ENCODE measurements at places on chromosomes 2 and 18.
A peak's percentile ranks its signal among the peaks of the same experiment; 100 is the strongest.

DNA sequence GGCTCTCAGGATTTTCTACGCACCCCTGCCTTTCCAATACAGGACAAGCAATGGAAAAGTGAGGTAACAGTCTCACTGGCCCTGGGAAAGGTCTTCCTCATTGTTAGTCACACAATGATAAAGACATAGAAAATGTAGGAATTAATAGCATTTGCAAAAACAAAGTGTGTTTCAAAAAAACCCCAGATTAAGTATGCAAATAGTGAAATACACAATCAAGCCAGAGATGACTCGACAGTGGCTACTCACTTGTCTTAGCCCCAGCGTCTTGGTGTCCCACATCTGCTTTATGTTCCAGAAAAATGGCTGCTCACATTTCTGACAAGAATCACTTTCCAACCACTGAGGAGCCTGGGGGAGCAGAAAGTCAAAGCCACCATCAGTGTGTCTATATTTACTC is 47.0 kb upstream of the AP1S3 start:
- DNase-seq, result peak; percentile 73

DNA sequence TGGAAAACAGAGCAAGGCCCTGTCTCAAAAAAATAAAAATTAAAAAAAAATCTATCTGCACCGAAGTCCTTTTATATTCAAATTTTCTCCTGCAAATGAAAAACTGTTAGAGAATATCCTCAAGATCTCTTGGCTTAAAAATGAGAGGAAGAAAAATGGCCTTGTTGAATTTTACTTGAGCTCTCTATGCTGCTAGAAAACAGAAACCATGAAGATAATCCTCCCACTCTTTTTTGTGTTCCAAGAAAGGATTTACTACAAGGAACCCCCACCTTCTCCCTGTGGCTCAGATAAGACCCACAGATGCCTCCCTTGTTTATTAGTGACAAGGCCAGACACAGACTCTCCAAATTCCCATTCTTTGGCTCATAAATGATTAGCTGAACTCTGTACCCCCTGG is 71.0 kb downstream of the SGPP2 start:
- no peak for DNase-seq

DNA sequence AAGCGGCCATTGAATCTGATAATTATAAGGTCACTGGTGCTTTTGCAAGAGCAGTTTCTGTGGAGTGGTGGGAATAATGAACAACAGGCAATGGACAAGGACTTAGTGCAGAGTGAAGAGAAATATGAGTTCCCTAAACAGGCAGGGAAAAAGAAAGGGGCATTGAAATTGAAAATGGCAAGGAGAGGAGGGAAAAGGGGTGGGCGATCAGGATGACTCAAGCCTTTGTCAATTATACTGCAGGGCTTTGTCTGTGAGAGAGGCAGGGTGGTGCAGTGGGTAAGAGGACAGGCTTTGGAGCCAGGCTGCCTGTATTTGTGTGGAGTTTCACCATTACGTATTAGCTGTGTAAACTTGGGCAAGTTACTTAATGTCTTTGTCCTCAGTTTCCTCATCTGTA is 29.5 kb upstream of the PAIP2B start:
- no peak for DNase-seq

DNA sequence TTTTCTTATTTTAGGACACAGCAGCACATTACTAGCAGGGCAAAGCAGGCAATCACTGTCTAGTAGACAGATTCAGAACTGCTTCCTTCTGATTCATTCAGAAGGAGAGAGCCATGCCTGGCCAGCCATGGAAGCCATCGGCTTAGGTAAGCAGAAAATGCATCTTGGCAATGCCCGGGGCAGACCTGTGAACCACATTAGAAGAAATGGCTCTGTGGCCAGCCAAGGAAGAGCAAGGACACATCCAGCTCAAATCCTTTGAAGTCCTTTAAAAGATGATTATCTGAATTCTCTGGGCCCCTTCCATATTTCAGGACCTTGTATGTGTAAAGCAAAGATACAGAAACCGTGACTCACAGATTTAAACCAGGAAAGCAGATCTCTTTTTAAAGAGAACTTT is 227.4 kb downstream of the PID1 start:
- DNase-seq, result no peak

GRCh38 chr2:208489687-208490086 is 83.1 kb downstream of the PTH2R start:
- no peak for DNase-seq

DNA sequence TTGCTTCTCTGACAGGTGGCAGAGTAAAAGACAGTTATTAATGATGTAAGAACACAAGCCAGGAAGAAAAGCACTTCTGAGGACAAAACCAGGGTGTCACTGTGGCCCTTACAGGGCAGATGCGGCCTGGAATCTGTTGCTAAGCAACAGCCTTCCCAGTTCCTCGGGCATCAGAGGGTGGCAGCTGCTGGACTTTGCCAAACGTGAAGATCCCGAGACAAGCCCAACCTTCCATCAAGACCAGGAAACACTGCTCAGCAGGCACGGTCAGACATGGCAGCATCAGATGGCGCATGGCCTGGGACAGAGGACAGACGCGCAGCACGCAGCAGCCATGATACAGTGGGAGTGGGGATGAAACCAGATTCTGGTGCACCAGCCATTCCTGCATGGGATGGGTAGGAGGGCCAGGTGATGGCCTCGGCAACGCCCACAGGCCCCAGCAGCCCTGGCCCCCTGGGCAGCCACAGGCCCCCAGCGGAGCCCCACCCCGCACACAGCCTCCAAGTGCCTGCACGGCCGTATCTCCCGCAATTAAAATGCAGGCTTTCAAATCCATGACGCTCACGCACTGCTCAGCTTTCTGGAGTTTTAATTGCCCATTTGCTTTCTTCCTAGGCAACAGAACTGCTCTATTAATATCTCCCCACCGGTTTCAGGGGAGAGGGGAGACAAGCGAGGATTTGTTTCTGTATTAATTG is 89.0 kb downstream of the EIPR1 start:
- DNase-seq, result no peak

- no peak for DNase-seq
Measured at GRCh38 chr2:64374686-64375085, 79.3 kb upstream of the LGALSL start.

GRCh38 chr18:6722690-6723089 is 6.8 kb upstream of the ARHGAP28 start:
- no peak for DNase-seq

- DNase-seq, result no peak
Measured at GRCh38 chr18:26460449-26461091, 87.8 kb downstream of the KCTD1 start.

DNA sequence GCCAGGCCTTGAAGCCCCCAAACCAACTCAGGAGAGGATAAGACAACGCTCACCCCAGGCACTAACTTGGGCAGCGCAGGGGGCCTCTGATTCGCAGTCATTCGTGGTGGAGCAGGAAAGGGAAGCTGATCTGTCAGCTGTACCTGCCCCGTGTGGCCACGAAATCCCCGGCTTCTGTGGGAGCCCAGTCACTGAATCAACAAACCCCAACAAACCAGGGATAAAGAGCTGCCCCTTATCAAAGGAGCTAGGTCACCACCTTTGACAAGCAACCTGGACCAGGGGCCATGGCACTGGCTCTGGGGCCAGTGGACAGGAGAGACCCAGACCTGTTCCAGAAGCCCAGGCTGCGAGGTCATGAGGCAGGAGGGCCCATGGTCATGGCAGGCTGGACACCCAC is 14.5 kb downstream of the SDC1 start:
- no peak for DNase-seq

DNA sequence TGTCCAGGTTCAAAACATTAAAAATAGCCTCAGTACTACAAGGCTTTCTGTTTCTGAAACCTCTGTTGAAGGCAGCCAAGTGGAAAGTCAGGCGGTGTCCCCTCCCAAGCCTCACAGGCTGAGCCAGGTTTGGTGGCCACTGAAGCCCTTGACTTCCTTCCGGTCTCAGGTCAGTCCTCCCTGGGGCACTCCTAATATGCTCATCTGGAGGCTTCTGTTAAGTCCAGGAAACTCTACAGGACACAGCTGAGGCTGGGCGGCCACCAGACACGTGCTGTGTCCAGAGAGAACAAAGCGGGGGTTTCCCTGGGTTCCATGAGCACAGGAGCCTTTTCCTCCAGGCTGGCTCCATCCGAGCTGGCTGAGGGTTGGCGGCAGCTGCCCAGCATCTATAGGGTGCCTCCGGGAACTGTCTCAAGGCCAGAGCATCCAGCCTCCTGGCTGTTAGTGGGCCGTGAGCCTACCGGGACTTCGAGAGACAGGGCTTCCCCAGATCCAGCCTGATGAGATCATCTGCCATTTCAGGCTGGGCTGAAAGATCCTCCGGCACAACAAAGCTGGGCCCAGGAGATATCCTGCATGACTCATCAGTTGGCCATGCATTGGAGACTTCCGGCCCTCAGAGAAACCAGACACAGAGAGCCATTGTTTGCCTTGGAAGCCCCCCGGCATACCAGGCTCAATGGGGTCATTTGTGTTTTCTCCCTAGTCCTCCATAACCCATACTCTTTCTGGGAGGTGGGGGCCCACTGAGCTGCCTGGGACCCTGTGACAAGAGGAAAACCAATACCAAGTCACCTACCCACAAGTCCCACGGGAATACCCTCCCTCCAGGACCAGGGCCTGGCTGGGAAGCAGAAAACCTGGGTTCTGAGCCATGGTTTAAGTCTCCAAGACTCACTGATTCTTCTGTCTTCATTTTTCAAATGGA is 71.7 kb downstream of the HS1BP3 start:
- DNase-seq, result peak; percentile 99

DNA sequence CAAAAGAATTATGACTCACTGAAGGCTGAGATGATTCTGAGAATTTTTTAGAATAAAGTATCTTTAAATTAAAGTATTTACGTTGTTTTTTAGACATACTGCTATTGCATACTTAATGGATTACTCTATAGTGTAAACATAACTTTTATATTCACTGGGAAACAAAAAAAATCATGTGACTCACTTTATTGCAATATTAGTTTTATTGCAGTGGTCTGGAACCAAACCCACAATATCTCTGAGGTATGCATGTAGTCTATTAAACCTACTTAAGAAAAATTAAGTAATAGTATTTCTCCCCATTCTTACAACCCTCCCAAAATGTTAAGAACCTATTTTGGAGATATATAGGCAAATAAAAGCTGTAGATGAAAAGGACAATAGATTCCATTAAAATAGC is 142.9 kb upstream of the ZNF521 start:
- DNase-seq, result peak; percentile 22

- no peak for DNase-seq
Measured at GRCh38 chr18:42051411-42051810, 96.4 kb downstream of the PIK3C3 start.

DNA sequence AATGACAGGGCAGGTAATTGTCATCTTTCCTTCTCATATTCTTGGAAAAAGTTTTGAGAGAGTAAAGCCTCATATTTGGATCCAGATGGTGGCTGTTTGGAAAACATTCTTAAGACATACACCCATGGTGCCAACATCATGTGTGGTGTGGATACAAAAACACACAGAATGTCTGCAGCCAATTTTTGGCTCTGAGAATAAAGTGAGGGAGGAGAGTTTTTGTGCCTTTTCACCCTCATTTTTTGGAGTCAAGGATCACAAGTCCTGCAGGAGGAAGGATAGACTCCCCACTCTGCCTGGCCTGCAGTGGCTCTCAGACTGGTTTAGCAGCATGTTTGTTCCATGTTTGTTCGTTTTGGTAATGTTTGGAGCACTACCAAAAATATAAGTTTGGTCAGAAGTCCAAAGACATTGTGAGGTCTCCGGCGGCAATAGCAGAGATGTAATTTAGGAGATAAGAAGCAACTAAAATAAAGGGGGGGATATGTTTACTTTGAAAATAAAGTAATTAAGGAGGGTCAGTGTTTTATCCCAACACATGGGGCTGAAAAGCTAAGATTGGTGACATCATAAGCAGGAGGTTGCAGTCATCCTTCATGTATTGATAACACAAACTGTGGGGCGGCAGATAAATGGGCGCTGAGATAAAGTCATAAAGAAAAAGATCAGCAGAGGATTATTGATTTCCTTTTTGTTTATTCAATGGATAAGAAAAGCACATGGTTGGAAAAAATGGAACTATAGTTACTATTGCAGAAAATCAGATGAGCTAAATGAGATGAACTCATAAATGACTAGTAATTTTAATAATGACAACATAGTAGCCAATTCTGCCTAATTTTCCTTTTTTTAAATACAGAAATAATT is 655 bp downstream of the NOSTRIN start:
- DNase-seq, result no peak

- DNase-seq, result no peak
Measured at GRCh38 chr2:152283392-152283791, 51.6 kb upstream of the FMNL2 start.

- DNase-seq, result no peak
Measured at GRCh38 chr2:49351560-49351959, 197.2 kb upstream of the FSHR start.

- no peak for DNase-seq
Measured at GRCh38 chr18:74110149-74110548, 37.5 kb downstream of the FBXO15 start.

- peak; percentile 58 for DNase-seq
Measured at GRCh38 chr2:29314816-29315571, 199.8 kb downstream of the CLIP4 start.

- DNase-seq, result no peak
Measured at GRCh38 chr2:217900010-217900779, 102.6 kb downstream of the TNS1 start.

GRCh38 chr2:194060269-194060668 is 1596.8 kb upstream of the SLC39A10 start:
- no peak for DNase-seq

GRCh38 chr18:58806826-58807714 is 57.6 kb upstream of the ZNF532 start:
- DNase-seq, result no peak

DNA sequence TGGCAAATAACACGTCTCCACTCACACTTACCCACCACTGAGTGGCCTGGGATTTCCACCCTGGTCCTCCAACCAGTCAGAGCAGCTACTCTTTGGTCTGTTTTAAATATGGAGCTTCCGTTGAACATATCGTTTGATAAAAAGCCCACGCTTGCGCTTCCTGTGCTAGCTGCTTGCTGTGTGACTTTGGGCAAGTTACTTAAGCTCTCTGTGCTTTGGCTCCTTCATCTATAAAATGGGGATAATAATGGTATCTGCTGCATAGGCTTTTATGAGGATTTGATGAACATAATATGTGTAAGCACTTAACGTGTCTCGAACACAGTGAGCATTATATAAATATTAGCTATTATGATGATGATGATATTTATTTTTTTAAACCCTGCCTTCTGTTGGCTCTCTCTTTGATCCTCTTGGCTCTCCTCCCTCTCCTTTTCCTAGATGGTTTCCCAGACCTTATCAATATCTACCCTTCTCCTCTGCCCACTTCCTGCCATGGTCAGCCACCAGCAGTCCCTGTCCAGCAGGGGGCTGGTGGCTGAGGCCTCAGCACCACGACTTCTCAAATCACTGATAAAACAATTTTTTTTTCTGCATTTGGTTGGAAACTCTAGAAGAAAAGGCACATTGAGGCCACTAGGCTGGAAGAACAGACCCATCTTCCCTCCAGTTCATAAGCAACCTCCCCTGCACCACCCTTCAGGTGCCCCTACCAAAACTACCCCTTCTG is 191.9 kb downstream of the LOXHD1 start:
- no peak for DNase-seq

All from fibroblast of skin of right biceps (primary cell).